Effector CD8-positive, alpha-beta T cell (primary cell): ENCODE measurements at places on chromosomes 16 and 17.

- no peak for DNase-seq
These were observed 263.2 kb downstream of the WWOX start for GRCh38 chr16:78362524-78363135.

GRCh38 chr16:71883168-71883848 lies 674 bp downstream of the ZNF821 start:
- DNase-seq = peak; percentile 23

GRCh38 chr17:73292031-73292531 lies 19.7 kb downstream of the CDC42EP4 start:
- no peak for DNase-seq

DNA sequence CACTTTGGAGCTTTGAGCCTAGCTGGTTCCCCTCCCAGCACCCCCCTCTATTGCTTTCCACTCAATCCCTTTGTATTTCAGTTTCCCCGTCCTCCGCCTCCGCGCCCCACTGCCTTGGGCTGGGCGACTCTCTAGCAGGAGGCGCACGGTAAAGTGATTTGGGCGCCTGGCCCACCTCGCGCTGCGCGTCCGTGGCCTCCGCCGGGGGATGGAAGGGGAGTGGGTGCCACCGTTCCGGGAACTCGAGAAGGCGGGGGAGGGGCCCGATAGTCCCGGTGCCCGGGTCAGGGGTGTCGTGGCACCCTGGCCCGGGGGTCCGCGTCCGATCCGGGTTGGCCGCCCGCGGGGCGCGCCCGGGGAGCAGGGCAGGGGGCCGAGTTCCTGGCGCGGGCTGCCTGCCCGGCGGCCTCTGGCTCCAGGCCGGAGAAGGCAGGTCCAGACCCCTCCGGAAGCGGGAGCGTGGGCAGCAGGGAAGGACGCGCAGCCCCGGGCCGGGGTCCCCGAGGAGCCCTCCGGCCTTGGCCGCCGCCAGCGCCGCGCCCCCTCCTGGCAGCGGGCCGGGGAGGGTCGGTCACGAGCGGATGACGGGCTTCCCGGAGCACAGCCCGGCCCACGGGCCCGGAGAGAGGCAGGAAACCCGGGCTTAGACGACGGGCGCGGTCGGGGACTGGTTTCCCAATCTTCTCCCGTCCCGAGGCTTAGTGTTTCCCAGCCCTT lies 15.8 kb downstream of the MEOX1 start:
- no peak for DNase-seq

GRCh38 chr17:59890720-59891119 lies 2.0 kb downstream of the TUBD1 start:
- no peak for DNase-seq
